Stimulated activated CD4-positive, alpha-beta T cell treated with anti-CD3 and anti-CD28 coated beads, Interleukin-2, amount 100 ng/mL, for 24 hours (primary cell): ENCODE measurements at places on chromosomes 13 and 19.

GRCh38 chr13:48411147-48411794, 1.6 kb downstream of the LPAR6 start:
- DNase-seq: no peak

- DNase-seq: no peak
These were observed 35.3 kb downstream of the DACH1 start for GRCh38 chr13:71831716-71832115.

- no peak for DNase-seq
These were observed 106.5 kb downstream of the POSTN start for GRCh38 chr13:37492075-37492474.

DNA sequence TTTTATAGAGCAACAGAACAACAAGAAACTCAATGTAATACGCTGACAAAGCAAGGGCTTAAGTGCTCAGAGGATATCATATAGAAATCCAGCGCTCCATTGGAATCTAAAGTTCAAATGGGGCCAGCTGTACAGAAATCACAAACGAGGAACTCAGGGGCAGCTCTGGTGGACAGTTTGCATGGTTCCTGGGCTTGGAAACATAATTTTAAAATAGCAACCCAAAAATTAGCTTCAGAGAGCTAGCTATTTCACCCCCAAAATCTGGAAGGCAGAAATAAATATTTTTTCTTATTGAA, 19.2 kb upstream of the LATS2 start:
- DNase-seq: no peak

GRCh38 chr13:99756281-99756680, 215.3 kb downstream of the ZIC5 start:
- DNase-seq: no peak

GRCh38 chr13:46605076-46605824, 52.3 kb downstream of the LRCH1 start:
- DNase-seq: no peak

DNA sequence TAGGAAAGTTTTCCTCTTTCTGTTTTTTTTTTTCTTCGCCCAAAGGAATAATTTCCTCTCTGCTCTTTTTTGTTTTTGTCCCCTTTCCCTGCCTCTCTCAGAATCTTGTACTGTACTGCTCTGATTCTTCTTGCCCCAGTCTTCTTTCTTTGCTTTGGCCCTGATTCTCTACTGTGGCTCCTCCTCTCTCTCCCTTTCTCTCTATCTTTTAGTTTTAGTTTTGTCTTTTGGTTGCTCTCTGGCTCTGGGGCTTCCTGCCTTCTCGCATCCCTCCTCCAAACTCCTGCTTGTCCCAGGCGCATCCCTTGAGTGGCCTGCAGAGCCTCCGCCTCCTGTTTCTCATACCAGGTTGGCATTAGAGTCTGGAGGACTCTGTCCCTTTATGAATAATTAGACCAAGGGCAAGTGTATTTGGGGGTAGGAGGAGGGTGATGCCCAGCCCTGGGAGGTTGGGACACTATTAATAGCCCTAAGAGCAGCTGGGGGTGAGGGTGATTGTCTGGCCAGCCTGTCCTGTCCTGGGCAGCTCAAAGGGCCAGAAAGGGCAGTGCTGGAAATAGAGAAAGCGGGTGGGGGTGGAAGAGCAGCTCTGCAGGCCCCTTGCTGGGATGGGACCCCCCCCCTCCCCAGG, 39.1 kb downstream of the LYL1 start:
- no peak for DNase-seq

- DNase-seq: peak; percentile 92
These were observed 49.9 kb downstream of the AP1M1 start for GRCh38 chr19:16247353-16248182.

GRCh38 chr19:11798391-11799330, at the start of gene ZNF491:
ZNF491 (plus strand) TSS chr19:11798523; CDS start chr19:11805954, 7,431 bp downstream.
- DNase-seq: peak; percentile 91

GRCh38 chr13:112434937-112435523, 58.9 kb downstream of the SPACA7 start:
- DNase-seq: no peak

DNA sequence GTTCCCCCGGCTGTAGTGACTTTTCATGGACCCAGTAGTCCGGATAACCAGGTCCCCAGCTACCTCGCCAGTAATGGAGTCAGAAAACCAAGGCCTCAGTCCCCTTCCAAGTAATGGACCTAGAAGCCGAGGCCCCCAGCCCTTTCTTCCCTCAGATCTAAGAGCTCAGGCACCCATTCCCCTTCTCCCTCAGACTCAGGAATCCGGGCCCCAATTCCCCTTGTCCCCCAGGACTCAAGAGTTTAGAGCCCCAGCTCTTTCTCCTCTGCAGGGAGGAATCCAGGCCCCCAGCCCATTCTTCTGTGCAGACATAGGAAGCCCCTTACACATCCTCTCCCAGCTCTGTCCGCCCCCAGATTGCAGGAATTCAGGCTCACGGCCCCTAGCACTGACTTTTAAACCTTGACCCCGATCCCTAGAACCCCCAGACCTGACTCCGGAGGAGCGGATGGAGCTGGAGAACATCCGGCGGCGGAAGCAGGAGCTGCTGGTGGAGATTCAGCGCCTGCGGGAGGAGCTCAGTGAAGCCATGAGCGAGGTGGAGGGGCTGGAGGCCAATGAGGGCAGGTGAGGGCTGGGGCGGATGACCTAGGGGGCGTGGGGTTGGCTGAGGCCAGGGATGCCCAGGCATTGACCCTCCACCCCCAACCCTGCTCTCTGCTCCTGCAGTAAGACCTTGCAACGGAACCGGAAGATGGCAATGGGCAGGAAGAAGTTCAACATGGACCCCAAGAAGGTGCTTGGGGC, 938 bp downstream of the CYTH2 start:
- no peak for DNase-seq

- no peak for DNase-seq
These were observed 18.3 kb downstream of the ZNF77 start for GRCh38 chr19:2926341-2927031.

- no peak for DNase-seq
These were observed 13.9 kb downstream of the IGLON5 start for GRCh38 chr19:51325161-51325976.

- no peak for DNase-seq
These were observed 43.3 kb downstream of the CRYL1 start for GRCh38 chr13:20482275-20482761.

- no peak for DNase-seq
These were observed 37.4 kb upstream of the ZNF724 start for GRCh38 chr19:23287620-23288019.
